ENCODE measurements at places on chromosomes 11 and 22. TPM values are rescaled to one million over a fixed set of nuclear protein-coding genes. Genes with fewer than 3 reads are reported as not detected.

- DNase-seq: no peak
- H3K36me3 ChIP-seq: no peaks in the 10 kb centered on the region
- peaks cover 3% of the 10 kb centered on the region for H3K4me1 ChIP-seq
- H3K4me3 ChIP-seq: no peak overlapping the region
Measured at GRCh38 chr11:9761441-9761945, 97.6 kb downstream of the SWAP70 start.

GRCh38 chr11:124093330-124093729, 21.9 kb upstream of the VWA5A start:
- no peak overlapping the region for H3K4me3 ChIP-seq
- DNase-seq: no peak
- H3K27me3 ChIP-seq: no peaks in the 10 kb centered on the region
- H3K4me1 ChIP-seq: no peaks in the 10 kb centered on the region

GLYATL2 gene
- total RNA-seq: 0.24 TPM

GRCh38 chr22:29914165-29914564, 31.2 kb downstream of the MTMR3 start:
- H3K27me3 ChIP-seq: no peaks in the 10 kb centered on the region
- H3K27ac ChIP-seq: no peak overlapping the region
- H3K4me1 ChIP-seq: peaks cover 8% of the 10 kb centered on the region
- DNase-seq: no peak

- no peaks in the 10 kb centered on the region for H3K27me3 ChIP-seq
- peak; percentile 74 for DNase-seq
- no peak overlapping the region for H3K27ac ChIP-seq
- H3K4me3 ChIP-seq: no peak overlapping the region
- H3K36me3 ChIP-seq: no peaks in the 10 kb centered on the region
- no peaks in the 10 kb centered on the region for H3K4me1 ChIP-seq
Measured at GRCh38 chr11:75328426-75329277, 22.8 kb downstream of the ARRB1 start.

FAT3 gene
- 14.8 TPM for total RNA-seq

- H3K36me3 ChIP-seq: no peaks in the 10 kb centered on the region
- no peak overlapping the region for H3K27ac ChIP-seq
- no peaks in the 10 kb centered on the region for H3K4me1 ChIP-seq
- H3K27me3 ChIP-seq: no peaks in the 10 kb centered on the region
- no peak for DNase-seq
Measured at GRCh38 chr11:5524756-5525155, 8.3 kb upstream of the UBQLNL start.

DNA sequence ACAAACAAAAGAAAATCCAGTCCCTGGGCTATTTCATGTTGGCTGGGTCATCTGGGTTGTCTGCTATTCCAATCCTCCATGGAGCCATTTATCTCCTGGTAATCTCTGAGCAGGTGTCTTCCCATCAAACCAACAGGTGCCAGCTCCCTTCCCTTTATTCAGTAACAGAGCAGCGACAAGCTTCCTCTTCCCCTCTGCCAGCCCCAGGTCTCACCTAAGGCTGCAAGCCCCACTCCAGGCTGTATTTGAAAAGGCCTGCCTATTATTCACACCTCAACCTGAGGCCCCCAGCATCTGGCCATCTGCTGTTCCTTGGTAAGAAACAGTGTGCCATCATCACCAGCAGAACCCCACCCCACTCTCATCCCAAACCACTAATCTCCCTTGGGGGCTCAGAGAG, 436.2 kb downstream of the BUD13 start:
- no peaks in the 10 kb centered on the region for H3K27me3 ChIP-seq
- H3K36me3 ChIP-seq: no peaks in the 10 kb centered on the region
- no peaks in the 10 kb centered on the region for H3K4me1 ChIP-seq
- DNase-seq: no peak
- no peak overlapping the region for H3K4me3 ChIP-seq

GRCh38 chr11:8317159-8317558, 53.5 kb upstream of the LMO1 start:
- H3K27me3 ChIP-seq: no peaks in the 10 kb centered on the region
- no peaks in the 10 kb centered on the region for H3K36me3 ChIP-seq
- no peak overlapping the region for H3K27ac ChIP-seq
- no peak for DNase-seq
- H3K4me3 ChIP-seq: no peak overlapping the region

DNA sequence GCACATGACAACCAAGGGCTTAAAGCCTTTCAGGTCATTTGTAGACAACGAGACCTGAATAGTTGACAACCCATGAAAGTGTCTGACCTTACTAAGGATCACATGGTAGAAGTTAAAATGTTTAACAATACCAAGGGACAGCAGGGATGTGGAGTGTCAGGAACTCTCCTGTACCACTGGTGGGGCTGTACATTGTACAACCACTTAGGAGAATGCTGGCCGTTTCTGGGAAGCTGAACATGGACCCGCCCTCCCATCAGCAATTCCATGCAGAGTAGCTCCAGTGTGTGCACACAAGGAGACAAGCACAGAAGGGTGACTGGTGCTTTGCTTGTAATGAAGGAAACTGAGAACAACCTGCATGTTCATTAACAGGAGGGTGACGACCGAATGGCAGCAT, 162.9 kb downstream of the MPPED1 start:
- no peaks in the 10 kb centered on the region for H3K27me3 ChIP-seq
- no peaks in the 10 kb centered on the region for H3K4me1 ChIP-seq
- DNase-seq: no peak
- H3K36me3 ChIP-seq: no peaks in the 10 kb centered on the region

GRCh38 chr11:107203656-107204055, 185.4 kb upstream of the GUCY1A2 start:
- H3K27me3 ChIP-seq: no peaks in the 10 kb centered on the region
- no peak for DNase-seq
- no peak overlapping the region for H3K4me3 ChIP-seq
- H3K36me3 ChIP-seq: no peaks in the 10 kb centered on the region

- DNase-seq: no peak
- H3K27me3 ChIP-seq: no peaks in the 10 kb centered on the region
- no peak overlapping the region for H3K4me3 ChIP-seq
- no peaks in the 10 kb centered on the region for H3K36me3 ChIP-seq
Measured at GRCh38 chr11:127023991-127024390, 23.4 kb upstream of the KIRREL3 start.

DNA sequence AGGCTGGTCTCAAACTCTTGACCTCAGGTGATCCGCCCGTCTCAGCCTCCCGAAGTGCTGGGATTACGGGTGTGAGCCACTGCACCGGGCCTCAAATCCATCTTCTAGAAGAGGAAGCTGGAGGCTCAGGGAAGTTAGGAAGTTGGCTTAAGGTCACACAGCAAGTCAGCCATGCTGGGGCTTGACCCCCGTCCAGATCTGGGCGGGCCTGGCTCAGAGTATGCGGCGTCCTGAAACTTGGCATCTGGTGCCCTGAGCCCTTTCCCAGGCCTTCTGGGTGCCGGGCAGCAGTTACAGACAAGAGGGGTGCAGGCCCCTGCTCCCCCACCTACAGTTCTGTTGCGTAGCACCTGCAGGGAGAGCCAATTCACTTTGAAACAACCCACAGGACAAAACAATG, 11.2 kb downstream of the MPPED1 start:
- no peaks in the 10 kb centered on the region for H3K27me3 ChIP-seq
- no peaks in the 10 kb centered on the region for H3K36me3 ChIP-seq
- H3K4me1 ChIP-seq: no peaks in the 10 kb centered on the region

- H3K4me1 ChIP-seq: no peaks in the 10 kb centered on the region
- H3K27me3 ChIP-seq: no peaks in the 10 kb centered on the region
- H3K27ac ChIP-seq: no peak overlapping the region
- no peaks in the 10 kb centered on the region for H3K36me3 ChIP-seq
Measured at GRCh38 chr22:38572065-38572464, 2.1 kb upstream of the DMC1 start.

- no peaks in the 10 kb centered on the region for H3K36me3 ChIP-seq
- H3K27ac ChIP-seq: no peak overlapping the region
- no peak overlapping the region for H3K4me3 ChIP-seq
- no peak for DNase-seq
- no peaks in the 10 kb centered on the region for H3K4me1 ChIP-seq
- H3K27me3 ChIP-seq: no peaks in the 10 kb centered on the region
Measured at GRCh38 chr22:17541476-17541875, 21.8 kb upstream of the SLC25A18 start.

CD6 gene
- 2.2 TPM for total RNA-seq

DNAJB13 gene
- not detected for total RNA-seq

DNA sequence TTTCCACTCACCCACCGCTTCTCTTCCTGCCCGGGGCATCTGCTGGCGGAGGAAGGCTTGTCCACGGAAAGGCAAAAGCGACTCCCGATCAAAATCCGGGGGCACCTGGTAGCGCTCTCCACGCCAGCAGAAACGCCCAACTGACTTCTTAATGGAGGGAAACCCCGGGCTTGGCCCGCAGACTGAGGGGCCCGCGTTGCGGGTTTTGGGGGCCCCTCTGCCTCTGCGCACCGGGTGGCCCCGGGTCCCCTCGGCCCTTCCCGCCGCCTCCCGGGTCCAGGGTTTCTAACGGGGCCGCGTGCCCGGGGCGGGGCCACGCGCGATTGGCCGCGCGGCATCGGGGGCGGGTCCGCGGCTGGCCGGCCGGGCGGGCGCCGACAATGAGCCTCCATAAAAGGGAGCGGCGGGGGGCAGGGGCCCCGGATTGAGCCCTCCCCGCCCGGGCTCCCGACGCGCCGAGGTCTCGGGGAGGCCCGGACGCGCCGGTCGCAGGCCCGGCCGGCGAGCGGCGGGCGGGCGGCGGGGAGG, at the start of gene SPINDOC:
Gene SPINDOC, plus strand, starts transcription at position 422 of the 528 bp plus-strand sequence. CDS start 231 bp downstream, outside the sequence.
- peak within 1 kb of the TSS; percentile 96 for H3K4me3 ChIP-seq
- DNase-seq: peak; percentile 86
- H3K27ac ChIP-seq: no peak within 1 kb of the TSS

- no peaks in the 10 kb centered on the region for H3K4me1 ChIP-seq
- H3K27me3 ChIP-seq: no peaks in the 10 kb centered on the region
- no peak overlapping the region for H3K4me3 ChIP-seq
- peak; percentile 98 for DNase-seq
- H3K36me3 ChIP-seq: no peaks in the 10 kb centered on the region
- H3K27ac ChIP-seq: no peak overlapping the region
Measured at GRCh38 chr11:64894070-64894811, 15.8 kb upstream of the EHD1 start.

DNA sequence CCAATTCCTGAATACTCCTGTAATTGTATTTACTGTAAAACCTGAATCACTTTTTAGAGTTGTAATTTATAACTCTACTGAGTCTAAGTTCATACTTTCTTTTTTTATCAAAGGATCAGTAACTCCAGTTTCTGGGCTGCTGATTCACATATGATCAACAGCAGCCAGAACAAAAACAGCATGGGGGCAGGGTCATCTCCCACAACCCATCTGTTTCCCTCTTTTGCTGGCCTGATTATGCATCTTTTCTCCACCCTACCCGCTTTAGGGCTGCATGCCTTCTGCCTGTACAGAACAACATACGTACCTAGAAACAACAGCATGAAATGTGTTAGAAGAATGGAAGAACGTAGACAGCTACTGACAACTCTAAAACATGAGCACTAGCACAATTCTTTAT, 76.0 kb downstream of the MRTFA start:
- H3K4me3 ChIP-seq: no peak overlapping the region
- no peaks in the 10 kb centered on the region for H3K27me3 ChIP-seq
- H3K36me3 ChIP-seq: no peaks in the 10 kb centered on the region
- H3K4me1 ChIP-seq: peaks cover 1% of the 10 kb centered on the region
- DNase-seq: no peak
- no peak overlapping the region for H3K27ac ChIP-seq

DNA sequence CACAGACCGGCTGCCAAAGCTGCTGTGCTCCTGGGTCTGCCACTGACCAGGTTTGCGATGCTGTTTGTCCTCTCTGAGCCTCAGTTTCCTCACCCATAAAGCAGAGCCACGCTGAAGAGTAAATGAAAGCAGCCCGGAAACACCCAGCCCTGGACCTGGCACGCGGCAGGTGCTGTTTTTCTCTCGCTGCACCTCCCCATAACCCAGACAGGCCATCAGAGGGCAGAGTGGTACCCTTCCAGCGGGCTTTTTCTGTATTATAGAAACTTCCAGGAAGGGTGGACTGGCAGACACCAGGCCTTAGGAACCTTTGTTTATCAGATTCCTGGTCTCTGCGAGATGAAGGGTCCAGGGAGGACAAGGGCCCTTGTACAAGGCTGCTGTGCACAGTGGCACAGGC, 17.9 kb upstream of the FGF19 start:
- no peaks in the 10 kb centered on the region for H3K4me1 ChIP-seq
- no peaks in the 10 kb centered on the region for H3K36me3 ChIP-seq

DNA sequence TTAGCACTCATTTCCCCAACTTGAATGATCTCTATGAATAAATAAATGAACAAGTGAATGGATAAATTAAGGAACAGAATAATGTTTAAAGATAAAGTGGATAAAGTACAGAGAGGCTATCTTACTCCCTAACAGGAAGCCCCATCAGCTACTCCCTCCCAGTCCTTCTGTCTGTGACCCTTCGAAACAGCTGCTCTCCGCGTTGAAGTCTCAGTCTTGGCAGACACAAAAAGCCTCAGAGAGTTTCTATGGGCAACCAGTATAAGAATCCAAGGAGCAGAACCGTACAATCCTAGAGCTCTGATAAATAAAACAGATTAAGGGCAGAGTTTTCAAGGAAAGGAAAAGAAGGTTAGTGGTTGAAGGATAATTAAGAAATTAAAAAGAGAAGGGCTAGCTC, 35.0 kb downstream of the GUCY1A2 start:
- DNase-seq: no peak
- no peak overlapping the region for H3K4me3 ChIP-seq

GRCh38 chr22:43723816-43724215, 88.3 kb downstream of the EFCAB6 start:
- peaks cover 4% of the 10 kb centered on the region for H3K36me3 ChIP-seq
- H3K27ac ChIP-seq: no peak overlapping the region
- no peaks in the 10 kb centered on the region for H3K27me3 ChIP-seq
- DNase-seq: no peak
- no peaks in the 10 kb centered on the region for H3K4me1 ChIP-seq

GRCh38 chr11:61587541-61587941, 6.7 kb upstream of the SYT7 start:
- no peaks in the 10 kb centered on the region for H3K4me1 ChIP-seq
- H3K36me3 ChIP-seq: no peaks in the 10 kb centered on the region
- no peaks in the 10 kb centered on the region for H3K27me3 ChIP-seq
- peak; percentile 83 for DNase-seq
- peak overlapping the region; percentile 18 for H3K4me3 ChIP-seq

DNA sequence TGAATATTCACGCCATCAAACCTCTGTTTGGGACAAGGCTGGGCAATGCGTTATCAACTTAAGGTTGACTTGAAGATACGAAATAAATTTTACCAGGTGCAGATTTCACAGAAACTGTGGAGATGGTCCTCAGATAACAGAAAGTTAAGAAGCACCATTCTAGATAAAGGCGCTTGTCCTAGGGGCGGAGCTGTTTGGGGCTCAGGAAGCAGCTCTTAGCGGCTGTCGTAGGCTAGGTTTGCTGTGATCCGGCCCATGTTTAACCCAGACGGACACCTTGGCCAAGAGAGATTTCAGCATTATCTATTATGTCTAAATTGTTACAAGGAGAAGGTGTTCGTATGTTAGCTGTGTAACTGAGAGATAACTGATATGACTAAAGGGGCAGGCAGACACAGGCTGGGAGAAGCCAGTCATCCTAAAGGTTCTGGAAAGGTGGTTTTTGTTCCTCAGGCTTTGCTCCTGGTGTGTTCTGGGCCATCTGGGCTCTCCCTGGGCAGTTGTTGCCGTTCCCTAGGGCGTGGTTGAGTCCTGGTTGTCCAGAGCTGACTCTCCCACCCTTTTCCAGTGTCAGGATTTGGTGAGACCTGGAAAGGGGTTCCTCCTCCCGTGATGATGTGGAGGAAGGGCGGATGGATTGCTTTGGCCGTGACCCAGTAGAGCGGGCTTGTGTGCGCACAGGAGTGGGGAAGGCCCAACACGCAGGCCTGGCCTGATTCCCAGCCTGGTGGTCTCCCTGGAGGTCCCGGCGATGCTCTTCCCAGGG, 25.8 kb downstream of the TPCN2 start:
- no peak overlapping the region for H3K4me3 ChIP-seq
- no peak for DNase-seq
- H3K27ac ChIP-seq: no peak overlapping the region
- H3K27me3 ChIP-seq: no peaks in the 10 kb centered on the region

All from aorta (tissue), 5 donors.